NCI-H524 (cell line): ENCODE measurements at places on chromosomes 5 and 9.

DNA sequence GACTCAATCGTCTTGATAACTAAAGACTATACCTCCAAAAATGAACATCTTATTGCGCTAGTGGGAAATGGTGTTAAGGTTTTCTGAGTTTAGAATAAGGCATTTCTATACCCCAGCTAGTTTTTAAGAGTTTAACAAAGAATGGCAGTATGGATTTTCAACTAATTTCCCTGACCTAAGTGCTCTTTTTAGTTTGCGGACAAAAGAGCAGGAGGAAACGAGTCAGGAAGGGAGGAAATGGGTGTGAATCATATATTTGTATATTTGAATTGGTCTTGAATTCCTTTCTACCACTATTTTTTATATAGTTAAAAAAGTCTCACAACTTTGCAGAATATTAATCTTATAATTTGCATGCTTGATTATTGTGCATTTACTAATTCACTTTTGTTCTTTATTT, 516.3 kb upstream of the ZNF608 start:
- DNase-seq, result no peak

DNA sequence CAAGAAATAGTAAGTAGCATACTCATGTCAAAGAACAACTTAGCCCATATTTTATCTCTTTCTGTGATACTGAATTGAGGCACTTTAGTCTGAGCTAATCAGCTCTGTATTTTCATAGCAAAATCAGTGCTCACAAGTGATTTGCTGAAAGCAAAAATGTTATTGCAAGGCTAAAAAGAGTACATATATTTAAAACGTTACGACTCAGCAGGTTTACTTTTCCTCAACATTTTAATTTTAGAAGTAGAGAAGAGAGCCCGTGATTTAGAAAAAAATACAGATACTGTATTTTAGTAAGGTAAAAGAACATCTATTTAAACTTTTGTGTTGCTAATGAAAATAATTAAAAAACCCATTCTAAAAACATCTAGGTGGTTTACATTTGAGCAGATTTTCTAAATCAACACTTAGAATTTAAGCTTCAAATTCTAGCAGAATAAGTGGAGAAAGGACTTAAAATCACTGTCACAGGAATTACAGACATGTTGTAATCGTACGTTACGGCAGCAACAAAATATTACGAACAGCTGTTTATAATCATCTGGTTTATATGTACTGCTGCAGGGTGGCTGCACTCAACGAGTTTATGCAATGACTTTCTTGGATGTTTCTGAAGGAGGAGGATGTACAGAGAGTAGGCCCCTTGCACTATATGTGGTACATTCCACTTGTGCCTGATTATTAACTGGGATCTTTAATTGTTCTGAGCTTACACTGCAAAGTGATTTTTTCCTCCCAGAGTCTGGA, 20.1 kb downstream of the SREK1 start:
- no peak for DNase-seq

DNA sequence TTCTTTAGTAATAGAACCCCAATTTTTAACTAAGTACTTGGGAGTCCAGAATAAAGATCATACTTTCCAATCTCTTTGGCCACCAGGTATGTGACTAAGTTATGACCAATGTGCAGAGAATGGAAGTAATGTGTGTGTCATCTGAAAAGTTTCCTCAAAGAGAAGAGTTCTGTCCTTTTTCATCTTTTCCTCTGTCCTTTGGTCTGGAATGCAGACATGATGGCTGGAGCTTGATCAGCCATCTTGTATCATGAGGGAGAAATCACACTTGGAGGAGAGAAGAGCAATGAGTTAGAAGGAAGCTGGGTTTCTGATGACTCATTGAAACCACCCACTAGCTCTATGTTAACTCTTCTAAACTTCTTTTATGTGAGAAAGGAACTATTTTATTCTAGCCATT, 5.5 kb upstream of the CPEB4 start:
- no peak for DNase-seq

- DNase-seq, result peak; percentile 28
Observed at GRCh38 chr5:171580502-171581265, 161.2 kb downstream of the FGF18 start.

DNA sequence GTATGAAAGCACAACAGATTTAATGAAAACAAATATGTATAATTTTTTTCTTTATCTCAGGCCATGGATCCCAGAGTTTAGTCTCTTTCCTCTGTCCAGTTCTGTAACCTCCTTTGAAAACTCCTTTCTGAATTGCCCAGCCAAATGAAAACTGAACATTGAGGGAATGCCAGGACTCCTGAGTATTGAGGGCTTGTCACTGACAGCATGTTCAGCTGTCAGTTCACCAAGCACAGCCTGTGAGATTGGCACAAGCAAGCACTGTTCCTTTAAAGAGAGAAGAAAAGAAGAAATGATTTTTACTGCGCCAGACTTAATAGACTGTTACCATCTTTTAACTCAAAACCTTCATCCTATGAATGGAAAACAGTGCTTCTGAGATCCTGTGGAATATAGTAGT, 27.3 kb downstream of the TTC1 start:
- no peak for DNase-seq
